ENCODE measurements at places on chromosomes 5 and 9.

DNA sequence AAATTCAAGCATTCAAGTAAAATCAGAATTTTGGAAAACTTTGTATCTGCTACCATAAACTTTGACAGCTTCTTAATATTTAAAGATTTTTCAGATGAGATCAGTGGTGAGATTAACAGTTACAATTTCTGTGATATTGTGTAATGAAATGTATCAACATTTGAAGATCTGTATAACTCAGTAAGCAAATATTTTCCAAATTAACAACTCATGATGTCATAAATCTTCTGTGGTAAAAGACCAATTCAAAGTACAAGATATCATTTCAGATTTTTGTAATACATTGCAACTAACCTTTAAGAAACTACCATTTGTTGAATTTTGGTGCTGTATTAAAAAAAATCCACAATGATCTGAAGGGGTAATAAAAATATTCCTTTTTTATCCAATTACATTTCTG, 352.2 kb downstream of the KIAA0825 start:
- DNase-seq: no peak

DNA sequence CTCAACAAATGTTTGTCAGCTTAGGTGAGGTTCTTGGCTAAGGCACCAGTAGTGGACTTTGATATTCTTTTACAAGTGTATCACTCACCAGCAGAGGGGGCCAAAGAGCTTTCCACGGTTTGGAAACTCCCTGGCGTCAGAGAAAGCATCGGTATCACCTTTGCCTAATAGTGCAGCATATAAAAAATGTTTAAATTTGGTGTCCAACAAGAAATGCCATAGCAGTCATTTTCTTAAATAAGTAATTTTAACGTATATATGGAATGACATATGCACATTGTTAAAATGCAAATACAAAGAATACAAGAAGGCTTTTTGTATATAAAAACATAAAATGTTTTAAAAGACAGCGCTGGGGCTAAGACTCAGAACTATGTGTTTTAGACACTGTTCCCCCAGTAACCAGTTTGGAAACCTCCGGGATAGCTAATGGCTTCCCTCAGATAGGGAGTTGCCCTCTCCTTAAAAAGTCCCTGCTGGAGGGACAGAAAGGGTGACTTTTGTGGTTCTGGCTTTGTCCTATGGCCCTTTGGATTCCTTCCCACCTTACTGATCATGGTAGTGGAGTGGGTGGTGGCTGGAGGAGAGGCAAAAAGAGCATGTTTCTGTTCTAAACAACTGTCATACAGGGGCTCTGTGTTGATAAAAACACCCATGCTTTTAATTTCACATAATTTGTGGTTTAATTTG, 124.6 kb downstream of the GPBP1 start:
- DNase-seq: peak; percentile 49

- peak; percentile 29 for DNase-seq
These were observed 21.3 kb downstream of the WNK2 start for GRCh38 chr9:93205045-93205768.

- DNase-seq: no peak
These were observed 51.0 kb upstream of the DPYSL3 start for GRCh38 chr5:147560718-147561331.

DNA sequence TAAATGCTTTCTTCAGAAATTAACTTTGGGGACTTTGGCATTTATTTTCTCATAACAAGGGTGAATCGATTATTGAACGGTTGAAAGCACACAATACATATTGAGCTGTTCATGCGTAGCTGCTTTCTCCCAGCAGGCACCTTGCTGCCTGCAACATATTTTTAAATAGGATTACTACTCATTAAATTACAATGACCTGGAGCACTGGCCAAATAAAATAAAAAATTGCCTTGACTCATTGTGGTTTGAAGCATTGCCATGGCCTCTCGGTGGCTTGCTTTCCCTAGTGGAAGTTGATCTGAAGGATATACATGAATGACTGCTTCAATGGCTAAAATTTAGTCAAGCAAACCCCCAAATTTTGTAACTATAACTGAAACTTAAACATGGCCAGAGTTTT, 181.6 kb upstream of the NUDT12 start:
- no peak for DNase-seq

DNA sequence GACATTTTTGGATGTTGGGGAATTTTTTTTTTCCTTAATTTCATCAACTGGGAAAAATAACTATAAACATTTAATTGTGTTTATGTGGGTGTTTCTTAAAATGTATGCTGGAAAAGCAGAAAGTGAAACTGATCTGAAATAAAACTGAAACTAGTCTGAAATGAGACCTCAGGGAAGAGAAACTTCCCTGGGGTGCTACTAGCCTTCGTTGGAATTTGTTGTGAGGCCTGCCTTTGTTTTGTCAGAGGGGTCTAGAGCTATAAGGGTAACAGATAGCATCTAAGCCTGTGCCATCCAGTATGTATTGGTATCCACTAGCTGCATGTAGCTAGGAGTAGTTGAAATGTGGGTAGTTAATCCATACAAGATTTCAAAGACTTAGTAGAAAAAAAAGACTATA, 10.4 kb downstream of the ZNF618 start:
- DNase-seq: no peak

DNA sequence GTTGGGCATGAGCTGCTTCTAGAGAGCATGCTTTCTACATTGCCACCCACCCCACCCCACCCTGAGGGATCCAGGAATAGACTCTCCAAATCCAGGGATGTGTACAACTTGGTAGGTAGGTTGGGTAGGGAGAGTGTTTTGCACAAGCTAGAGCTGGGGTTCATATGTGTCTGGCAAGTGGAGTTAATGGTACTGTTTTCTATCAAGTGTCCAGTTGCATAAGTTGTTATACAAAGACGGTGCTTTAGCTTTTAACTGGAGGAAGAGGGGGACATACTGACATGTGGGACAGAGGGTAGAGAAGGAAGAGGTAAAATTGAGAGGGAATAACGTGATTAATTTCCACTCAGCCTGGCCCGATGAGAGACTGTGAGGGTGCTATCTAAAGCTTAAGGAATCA, 51.0 kb upstream of the TNC start:
- DNase-seq: no peak

DNA sequence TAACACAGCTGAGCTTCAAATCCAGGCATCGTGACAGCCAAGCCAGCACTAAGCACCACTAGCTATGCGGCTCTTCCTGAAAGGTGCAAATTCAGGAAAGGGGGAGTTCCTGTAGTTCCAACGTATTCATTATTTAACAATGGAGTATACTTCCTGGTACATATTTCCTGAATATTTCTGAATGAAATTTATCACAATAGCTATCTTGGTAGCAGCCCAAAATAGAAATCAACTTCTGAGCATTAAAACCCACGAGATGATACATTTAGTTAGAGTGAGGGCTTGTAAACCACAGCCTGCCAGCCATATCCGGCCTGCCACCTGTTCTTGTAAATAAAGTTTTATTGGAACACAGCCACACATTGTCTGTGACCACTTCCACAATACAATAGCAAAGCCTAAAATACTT, 109.7 kb upstream of the RETREG1 start:
- DNase-seq: peak; percentile 80

DNA sequence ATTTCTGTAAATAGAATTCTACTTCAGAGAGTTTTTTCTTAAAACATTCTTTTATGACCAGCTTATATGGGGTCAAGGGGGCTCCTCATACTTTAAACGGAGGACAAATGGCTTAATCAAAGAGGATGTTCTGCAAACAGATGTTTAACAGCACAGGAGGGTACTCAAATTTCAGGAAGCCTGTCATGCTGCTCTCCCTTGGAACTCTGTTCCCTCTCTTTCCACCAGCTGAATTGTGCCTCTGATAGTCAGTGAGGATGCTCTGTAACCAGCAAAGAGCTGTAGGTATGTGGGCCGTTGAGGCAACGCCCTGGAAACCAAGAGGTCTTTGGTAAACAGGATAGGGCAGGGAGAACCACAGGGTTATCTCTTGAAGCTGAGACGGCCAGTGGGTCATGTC, 161.1 kb downstream of the C5orf15 start:
- no peak for DNase-seq

GRCh38 chr5:7202846-7203245, 193.1 kb upstream of the ADCY2 start:
- DNase-seq: no peak

GRCh38 chr9:125202846-125203618, 2.7 kb downstream of the RABEPK start:
- peak; percentile 38 for DNase-seq

- DNase-seq: no peak
These were observed 87.3 kb downstream of the INVS start for GRCh38 chr9:100186356-100186755.

DNA sequence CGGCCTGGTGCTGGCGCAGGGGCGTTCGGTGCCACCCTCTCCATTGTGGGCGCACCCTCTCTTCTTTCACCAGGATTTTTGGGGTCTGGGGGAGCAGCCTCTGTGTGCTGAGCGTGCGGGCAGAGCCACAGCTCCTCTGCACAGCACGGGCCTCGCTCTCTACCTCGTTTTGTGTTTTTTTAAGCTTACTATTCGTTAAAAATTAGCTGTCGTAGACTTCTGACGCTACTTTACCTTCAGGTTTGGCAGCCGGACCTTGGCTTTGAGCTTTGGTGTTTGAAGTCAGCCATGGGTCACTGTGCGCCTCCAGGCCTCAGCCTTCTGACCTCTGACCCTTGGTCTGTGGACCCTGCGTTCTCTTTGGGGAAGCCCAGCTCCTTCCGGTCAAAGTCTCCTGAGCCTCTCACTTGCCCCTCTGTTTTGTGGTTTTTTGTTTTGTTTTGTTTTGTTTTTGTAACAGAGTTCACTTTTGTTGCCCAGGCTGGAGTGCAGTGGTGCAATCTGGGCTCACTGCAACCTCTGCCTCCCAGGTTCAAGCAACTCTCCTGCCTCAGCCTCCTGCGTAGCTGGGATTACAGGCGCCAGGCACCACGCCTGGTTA, 88.2 kb upstream of the CACNA1B start:
- DNase-seq: no peak

GRCh38 chr9:27792971-27793689, 219.8 kb upstream of the C9orf72 start:
- DNase-seq: no peak

GRCh38 chr9:89606624-89607311, 2.0 kb downstream of the GADD45G start:
- DNase-seq: no peak

GRCh38 chr5:136033848-136034247, 5.1 kb downstream of the TGFBI start:
- no peak for DNase-seq

- DNase-seq: no peak
These were observed 50.8 kb downstream of the KCNN2 start for GRCh38 chr5:114412510-114413171.

DNA sequence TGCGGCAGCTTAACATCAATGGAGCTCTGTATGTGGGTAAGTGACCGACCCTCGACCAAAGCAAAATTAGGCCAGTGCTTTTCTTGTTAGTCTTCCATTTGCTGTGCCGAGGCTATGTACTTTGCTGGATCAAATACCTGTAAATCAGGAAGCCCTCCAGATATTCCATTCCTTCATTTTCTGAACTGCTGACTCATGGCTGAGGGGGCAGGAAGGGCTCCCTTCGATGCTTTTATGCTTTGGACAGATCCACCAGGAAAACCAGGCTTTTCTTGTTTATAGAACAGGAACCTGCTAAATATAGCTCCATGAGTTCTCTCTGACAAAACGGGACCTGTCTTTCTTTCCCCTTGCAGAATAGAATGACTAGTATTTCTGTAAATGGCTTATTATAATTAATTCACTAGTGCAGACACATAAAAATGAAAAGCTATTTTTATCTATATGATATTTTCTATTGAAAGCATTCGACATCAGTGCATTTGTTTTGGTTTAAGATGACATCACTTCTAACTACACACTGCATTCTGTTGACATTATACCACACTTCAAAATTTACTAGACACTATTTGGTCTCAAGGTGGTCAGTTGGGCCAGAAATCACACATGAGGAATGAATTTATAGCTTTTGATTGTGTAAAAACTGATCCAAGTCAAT, 93.3 kb downstream of the LIFR start:
- no peak for DNase-seq

DNA sequence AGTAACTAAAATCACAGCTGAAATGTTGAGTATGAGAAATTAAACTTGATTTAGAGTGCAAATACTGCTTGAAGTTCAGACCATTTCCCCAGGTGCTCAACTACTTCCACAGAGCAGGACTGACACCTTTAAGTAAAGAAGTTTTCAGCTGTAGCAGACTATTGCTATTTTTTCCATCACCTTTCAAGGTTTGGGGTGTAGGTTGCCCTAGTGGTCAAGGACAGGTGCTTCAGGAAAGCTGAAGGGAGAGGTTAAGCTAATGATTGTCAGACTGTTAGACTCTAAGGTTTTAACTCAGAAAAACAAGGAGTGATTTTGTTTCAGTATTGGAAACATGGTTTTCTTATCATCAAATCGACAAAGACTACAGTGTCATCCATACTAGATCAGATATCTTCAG, 162.1 kb downstream of the CCDC192 start:
- DNase-seq: no peak

DNA sequence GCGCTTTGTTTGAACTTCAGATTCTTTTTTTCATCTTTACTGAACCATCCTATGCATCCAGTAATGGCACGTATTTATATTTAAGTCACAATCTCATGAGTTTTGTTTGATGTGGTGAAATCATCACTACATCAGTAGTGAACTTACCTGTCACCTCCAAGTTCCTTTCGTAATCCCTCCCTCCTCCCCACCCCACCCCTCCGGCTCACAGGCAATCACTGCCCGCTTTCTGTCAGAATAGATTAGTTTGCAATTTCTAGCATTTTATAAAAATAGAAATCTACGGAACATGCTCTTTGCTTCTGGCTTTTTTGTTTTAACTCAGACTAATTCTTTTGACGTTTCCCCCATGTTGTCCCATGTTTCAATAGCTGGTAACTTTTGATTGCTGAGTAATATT, 305.4 kb upstream of the IRX4 start:
- no peak for DNase-seq

DNA sequence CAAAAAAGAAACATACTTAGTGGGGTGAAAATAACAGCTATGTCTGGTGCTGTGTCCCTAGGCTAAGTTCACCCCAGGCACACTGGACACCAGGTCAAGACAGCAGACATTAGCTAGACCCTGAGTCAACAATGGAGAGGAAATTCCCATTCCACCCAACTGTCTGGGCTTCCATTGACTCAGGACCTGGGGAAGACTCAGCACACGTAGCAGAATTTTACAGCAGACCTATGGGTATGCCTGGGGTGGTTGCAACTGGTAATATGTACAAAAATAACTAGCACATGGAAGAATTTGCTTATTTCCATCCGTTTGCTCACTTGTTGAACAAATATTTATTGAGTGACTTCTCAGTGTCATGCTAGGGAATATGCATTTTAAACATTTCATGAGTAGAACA, 117.0 kb downstream of the GAS1 start:
- no peak for DNase-seq

Measured in NCI-H774 (cell line).